ENCODE measurements at places on chromosomes 16 and 17.

DNA sequence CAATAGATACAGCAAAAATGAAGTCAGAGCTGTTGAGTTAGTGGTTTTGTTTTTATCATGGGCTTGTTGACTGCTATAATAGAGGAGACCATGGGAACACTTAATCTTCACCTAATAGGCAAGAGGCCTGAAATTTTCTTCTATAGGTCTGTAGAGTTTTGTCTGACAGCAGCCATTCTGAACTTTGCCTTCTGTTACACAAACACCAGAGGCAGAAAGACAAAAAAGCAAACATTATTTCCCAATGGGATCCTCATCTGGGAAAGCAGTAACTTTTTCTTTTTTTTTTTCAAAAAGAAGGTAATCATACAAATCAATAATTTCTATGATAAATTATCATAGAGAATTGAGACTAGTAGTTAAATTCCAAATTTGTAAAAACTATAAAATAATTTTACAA is 494.1 kb downstream of the TOX3 start:
- DNase-seq = no peak

- peak; percentile 87 for DNase-seq
These were observed 50.0 kb upstream of the CAPN15 start for GRCh38 chr16:477301-478157.

DNA sequence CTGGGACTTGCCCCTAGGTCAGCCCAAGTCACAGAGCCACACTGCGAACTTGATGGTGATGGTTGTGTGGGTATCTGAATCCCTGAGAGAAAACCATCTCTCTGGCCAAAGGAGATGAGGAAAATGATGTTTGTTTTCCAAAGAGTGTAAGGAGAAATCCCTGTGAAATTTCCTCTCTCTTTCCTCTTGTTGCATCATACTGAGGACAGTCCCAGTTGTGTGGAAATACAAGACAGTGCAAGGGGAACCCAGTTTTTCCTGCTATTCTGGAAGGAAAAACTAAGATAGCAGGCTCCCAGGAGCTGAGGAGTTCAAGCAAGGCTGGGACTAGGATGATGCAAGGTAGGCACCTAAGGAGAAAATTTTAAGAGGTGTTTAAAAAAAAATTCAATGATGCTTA is 86.8 kb upstream of the TOM1L1 start:
- DNase-seq = no peak

DNA sequence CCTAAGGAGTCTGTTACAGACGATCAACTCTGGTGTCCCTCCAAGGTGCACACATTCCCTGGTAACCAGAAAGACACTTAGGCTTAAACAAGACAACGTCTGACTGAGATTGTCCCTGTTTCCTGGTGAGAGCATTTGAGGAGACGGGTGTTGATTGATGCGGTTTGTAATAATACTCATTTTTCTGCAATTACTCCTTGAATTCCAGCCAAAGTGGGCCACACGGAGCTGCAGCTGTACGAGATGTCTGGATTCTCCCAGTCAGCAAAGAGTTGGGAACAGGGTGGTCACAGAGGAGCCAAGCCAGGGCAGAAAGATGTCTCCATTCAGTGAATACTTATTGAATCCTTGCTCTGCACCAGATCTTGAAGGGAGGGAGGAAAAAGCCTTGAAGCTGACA is 30.9 kb upstream of the CES5A start:
- DNase-seq = no peak

GRCh38 chr16:3520413-3520812 is 19.6 kb downstream of the CLUAP1 start:
- peak; percentile 10 for DNase-seq

GRCh38 chr16:56513972-56514371 is 5.9 kb downstream of the BBS2 start:
- DNase-seq = peak; percentile 79

GRCh38 chr17:20066253-20066652 is 57.1 kb downstream of the SPECC1 start:
- peak; percentile 74 for DNase-seq

GRCh38 chr17:77607606-77608005 is 350.9 kb upstream of the TNRC6C start:
- DNase-seq = no peak

GRCh38 chr16:88969361-88969831 is 7.6 kb downstream of the CBFA2T3 start:
- no peak for DNase-seq

DNA sequence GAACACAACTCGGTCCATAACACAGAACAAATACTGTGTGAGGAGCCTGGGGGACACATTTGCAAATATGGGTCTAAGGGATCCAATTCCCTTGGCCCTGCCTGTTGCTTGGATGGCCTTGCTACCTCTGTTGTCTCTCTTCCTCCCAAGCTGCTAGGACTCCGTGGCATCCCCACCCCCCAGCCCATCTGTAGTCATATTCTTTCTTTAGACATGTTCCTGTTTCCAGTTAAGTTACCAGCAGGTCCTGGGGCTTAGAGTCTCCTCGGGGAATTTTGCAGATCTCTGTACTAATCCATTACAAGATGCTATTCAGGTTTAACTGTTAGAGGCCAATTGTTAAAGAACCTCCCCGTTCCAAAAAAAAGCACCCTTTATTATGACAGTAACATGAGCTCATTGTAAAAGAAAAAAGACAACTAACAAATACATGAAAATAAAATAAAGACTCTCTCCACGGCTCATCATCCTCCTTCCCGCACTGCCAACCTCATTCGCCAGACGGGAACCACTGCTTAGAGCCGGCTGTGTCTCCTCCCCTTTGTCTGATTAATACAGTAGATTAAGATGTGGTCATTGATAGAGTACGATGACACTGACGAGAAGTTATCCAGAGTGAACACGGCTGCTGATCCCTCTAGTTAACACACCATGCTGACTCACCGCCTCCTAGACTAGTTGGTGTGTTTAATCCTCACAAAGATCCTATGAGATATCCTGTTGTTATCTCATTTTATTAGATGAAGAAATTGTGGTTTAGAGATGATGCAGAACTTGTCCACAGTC is 22.2 kb downstream of the HS3ST4 start:
- DNase-seq = no peak

- no peak for DNase-seq
These were observed 54.4 kb downstream of the SF3B3 start for GRCh38 chr16:70578035-70578434.
